Activated T-helper 1 cell treated with Interleukin-2 at 50 U/mL for 16 hours (primary cell): ENCODE measurements at places on chromosomes 16 and 17.

DNA sequence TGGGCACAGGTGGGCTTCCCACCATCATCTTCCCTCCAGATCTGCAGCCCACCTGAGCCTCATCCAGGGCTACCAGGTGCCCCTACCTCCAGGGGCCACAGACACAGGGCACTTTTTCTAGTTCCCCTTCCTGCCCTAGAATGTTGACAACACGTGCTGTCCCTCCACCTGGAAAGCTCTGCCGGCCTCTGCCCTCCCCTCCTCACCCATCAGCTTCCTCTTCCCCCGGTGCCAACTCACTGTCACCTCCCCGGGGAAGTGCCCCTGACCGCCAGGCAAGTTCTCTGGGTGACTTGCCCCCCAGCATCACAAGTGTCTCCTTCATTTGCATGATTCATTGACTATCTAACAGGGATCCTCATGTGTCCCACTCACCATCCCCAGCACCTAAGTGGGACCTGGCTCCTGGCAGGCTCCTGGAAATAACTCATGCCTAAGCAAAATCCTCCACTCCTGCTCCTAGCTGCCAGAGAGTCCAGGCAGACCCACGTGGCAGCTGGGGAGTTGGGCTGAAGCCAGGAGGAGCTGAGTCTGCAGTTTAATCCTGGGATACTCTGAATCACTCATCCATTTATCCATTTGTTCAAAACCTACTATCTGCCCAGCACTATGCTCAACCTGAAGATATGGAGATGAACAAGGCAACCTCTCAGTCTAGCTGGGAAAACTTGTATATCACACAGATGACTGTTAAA is 304.4 kb downstream of the FOXL1 start:
- no peak for DNase-seq

GRCh38 chr17:58313815-58314705 is 14.5 kb downstream of the TSPOAP1 start:
- no peak for DNase-seq

DNA sequence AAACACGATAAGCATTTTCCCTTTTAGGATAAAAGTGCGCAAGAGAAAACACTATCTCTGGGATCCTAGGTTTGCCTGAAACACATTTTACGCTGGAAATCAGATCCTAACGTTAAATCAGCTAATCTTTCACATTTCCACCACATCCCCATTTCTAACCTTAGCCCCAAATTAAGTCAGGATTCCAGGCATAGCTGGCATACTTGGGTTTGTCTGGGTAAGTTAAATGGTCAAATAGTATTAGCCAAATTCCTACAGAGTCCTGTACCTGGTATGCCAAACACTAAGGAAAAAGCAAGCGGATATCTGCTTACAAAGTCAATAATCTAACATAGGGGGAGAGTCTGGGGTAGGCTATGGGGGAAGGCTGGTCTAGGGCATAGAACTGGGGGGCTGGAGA is 557.4 kb upstream of the ZFHX3 start:
- DNase-seq = no peak

GRCh38 chr16:72908362-72909167 is 139.4 kb downstream of the ZFHX3 start:
- no peak for DNase-seq

DNA sequence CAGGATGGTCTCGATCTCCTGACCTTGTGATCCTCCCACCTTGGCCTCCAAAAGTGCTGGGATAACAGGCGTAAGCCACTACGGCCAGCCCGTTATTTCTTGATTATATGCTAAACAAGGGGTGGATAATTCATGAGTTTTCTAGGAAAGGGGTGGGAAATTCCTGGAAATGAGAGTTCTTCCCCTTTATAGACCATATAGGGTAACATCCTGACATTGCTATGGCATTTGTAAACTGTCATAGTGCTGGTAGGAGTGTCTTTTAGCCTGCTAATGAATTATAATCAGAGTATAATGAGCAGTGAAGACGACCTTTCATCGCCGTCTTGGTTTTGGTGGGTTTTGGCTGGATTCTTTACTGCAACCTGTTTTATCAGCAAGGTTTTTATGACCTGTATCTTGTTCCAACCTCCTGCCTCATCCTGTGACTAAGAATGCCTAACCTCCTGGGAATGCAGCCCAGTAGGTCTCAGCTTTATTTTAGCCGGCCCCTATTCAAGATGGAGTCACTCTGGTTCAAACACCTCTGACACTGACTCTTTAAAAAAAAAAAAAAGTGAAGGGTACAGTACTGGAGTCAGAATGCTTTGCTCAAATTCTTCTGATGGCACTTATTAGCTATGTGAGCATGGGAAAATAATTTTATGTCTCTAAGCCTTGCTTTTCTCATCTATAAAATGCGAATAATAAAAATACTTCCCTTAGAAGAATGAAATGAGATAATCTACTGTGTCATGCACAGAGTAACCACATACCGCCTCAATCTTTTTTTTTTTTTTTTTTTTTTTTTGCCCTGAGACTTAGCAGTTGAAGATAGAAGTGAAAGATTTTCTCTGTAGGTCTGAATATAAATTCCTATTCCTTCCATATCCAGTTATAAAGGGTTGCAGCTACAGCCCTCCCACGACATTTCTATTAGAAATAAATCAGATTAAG is 5.1 kb upstream of the CALCOCO2 start:
- DNase-seq = no peak

DNA sequence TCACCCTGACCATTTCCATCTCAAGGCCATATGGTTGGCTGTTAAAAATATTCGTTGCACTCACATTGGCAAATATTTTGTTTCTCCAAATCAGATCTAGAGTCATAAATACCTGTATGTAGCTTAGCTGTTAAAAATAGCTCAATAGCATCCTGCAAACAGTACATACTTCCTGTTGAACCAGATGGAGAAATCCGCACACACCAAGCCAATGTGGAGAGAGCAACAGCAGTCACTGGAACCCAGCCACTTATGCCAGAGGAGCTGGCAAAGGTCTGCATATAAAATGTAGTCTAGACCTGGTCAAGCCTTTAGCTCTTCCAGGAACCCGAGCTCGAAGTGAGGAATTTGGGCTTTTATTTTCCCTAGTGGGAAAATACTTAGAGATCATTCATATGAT is 146.4 kb upstream of the KCNJ16 start:
- DNase-seq = no peak

DNA sequence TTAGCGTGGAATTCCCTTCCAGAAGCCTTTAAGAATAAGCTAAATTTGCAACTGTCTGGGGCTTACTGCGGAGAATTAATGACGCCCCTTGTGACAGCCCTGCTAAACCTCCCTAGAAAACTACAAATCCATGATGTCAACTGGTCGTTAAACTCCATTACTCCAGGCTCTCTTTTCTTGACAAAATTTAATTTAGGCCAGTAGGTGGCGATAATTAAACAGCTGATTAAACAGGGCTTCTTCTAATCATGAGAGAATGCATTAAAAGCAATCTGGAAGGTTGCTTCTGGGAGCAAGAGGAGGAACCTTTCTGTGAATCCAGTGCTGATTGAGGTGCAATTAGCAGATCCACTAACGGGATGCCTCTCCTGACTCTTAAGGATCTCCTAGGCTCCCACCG is 8.1 kb upstream of the NLRP1 start:
- no peak for DNase-seq

DNA sequence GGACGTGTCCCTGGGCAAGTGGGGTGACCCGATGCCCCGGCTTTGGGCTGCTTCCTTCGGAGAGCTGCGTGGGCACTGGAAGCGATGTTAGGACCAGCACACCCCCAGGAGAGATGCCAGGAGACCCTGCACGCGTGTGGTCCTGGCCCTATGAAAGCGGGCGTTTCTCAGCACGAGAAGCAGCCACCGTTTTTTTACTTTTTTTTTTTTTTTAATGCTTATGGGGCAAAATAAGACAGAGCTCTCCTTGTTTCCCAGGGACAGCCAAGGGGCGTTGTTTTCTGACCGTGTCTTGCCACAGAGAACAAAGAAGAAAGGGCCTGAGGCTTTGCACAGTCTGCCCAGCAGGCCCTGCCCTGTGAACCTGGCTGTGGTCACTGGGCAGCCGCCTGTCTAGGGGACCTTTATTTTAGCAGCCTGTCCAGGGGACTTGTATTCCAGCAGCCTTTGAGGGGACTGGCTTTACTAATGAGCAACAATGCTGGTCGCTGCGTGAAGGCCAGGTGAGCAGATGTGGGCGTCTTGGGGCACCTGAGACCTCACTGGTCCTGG is 996 bp downstream of the SLC25A10 start:
- no peak for DNase-seq

DNA sequence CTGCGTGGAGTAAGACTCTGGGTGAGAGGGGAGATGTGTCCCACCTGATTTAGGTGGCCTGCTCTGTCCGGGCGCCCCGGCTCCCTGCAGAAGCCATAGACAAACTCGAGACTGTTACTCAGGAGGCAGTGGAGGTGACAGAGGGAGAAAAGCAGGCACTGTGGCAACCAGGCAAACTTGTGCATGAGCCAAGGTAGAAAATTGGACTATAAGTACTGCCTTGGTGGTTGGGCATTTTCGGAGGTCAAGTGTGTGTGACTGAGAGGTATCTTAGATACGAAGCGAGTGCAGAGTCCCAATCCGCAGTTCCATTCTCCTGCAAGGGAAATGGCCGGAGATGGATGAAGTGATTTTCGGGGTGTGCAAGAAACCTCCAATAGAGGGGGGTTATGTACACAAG is 27.1 kb upstream of the SPACA3 start:
- DNase-seq = no peak

GRCh38 chr17:17435323-17435722 is 41.5 kb upstream of the MED9 start:
- DNase-seq = no peak

- DNase-seq = no peak
Measured at GRCh38 chr17:74512624-74513091, 18.6 kb downstream of the CD300LB start.

GRCh38 chr16:57815987-57816745 is 13.9 kb upstream of the KIFC3 start:
- peak; percentile 14 for DNase-seq

- DNase-seq = no peak
Measured at GRCh38 chr17:7328840-7329373, at the start of gene NEURL4. Gene NEURL4, minus strand, starts transcription at chr17:7329335. Its CDS starts 23 bp downstream, at chr17:7329312.

DNA sequence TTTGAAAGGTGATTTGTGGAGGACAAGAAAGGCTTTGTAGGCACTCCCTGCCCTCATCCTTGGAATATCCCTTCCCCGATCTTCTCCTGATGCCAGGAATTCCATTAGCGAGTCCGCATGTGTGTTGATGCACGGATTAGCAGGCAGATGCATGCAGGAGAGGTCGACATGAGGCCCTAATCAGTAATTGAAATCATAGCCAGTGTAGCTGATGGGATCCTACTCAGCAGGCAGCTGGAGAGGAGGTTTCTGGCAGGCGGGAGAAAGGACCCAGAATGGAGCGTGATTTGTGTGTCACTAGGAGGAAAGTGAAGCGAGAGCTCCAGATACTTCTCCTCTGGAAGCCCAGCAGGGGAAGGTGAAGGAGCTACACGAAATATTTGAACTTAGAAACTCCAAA is 196.3 kb upstream of the CDH11 start:
- no peak for DNase-seq

DNA sequence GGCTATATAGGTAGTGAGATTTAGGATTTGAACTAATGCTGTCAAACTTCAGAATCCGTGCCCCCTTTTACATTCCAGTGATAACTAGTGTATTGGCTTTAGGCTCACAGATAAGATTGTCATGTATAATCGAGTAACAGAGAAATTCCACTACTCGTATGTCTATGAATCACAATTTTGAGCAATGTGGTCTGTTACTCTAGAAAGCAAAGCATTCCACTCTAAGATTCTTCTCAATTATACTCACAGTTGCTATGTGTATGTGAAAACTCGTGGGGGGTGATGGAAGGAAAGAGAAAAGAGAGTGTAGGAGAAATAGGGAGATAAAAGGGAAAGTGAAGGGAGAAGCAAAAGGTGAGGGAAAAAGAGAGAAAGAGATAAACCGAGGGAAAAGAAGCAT is 1175.1 kb upstream of the GOT2 start:
- no peak for DNase-seq

DNA sequence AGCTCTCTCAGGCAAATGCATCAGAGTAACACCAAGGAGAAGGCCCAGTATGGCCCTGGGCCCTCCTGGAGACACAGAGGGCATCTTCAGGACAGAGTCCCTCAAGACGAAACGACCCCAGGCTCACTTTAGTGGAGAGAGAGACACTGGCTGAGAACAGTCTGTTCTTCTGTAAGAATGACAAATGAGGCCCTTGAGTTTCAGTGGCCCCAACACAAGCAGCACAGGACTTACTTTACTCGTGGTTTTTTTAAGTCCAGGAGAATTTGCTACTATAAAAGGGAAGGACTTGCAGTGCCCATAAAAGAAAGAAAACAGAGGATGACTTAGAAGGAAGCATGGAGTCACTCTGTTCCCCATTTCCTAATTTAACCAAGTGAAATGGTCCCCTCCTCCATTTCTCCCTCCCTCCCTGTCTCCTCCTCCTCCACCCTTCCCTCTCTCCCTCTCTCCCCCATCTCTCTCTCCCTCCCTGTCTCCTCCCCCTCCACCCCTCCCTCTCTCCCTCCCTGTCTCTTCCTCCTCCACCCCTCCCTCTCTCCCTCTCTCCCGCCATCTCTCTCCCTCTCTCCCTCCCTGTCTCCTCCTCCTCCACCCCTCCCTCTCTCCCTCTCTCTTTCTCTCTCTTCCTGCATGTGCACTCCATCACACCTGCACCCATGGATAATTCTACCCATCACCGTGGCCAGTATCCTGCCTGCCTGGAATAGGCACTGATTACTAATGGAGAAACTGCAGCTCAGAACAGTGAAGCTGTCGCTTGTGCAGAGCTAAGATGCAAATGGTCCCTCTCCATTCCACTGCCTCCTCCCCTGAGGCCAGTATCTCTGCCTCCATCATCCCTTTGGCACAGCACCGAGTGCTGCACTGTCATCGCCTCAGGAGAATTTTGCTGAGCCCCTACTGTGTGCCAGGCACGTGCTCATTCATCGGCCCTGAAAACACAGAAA is 47.3 kb upstream of the RBFOX3 start:
- DNase-seq = no peak

DNA sequence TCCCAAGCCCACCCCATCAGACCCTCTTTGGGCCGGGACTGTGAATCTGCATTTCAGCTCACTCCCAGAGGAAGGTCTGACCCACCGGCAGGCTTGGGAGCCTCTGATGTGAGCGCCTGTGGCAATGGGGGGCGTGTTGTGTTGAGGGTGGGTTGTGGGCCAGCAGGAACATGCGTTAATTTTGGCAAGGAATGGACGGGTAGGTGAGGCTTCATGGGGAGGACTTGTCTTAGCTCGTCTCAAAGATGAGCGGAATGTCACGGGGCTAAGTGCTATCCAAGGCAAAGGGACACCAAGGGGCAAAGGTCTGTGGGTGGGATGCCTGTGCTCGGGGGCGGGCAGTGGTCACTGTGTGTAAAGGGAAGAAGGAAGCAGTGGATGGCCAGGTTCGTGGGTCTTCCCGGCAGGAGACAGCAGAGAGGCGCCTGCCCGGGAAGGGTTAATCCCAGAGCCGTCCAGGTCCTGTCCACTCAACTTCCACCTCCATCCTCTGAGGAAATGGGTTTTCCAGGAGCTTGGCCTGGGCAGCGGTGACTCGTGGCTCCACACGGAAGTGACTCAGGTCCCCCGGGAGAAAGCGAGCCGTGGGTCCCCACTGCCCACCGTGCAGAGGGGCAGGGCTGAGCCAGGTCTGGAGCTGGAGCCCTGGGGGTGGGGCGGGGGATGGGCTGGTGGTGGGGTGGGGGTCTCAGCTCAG is 17.4 kb downstream of the ADGRG1 start:
- DNase-seq = no peak

- no peak for DNase-seq
Measured at GRCh38 chr16:3149630-3150345, 15.0 kb downstream of the ZNF213 start.
